ENCODE measurements at places on chromosomes 7 and 10.

GRCh38 chr7:93728292-93728691 is 153.8 kb upstream of the CALCR start:
- DNase-seq = no peak

GRCh38 chr10:118239236-118239630 is 102.9 kb downstream of the FAM204A start:
- no peak for DNase-seq

GRCh38 chr10:95861386-95861785 is 46.4 kb upstream of the CC2D2B start:
- no peak for DNase-seq

DNA sequence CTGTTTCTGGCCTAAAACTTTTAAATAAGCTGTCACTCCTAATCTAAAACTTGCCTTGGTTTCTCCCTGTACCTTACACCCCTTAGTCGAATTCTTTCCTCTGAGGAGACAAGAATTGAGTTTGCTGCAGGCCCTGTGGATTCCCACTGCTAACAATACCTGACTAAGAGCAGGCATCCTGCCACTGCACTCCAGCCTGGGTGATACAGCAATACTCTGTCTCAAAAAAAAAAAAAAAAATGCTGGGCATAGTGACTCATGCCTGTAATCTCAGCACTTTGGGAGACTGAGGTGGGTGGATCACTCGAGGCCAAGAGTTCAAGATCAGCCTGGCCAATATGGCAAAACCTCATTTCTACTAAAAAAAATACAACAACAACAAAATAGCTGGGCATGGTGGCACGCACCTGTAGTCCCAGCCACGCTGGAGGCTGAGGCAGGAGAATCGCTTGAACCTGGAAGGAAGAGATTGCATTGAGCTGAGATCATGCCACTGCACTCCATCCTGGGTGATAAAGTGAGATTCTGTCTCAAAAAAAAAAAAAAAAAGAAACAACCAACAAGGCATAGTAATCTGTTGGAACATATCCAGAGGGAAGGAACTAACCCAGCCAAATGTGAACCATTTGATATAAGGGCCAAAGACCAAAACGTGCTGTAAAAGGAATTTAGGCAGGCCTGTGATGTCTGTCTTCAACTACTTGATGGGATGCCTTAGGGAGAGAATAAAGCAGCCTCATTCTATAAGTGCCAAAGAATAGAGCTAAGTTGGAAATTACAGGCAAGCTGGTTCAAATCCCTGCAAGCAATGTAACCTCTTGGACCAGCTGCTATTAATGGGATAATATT is 732.7 kb upstream of the AUTS2 start:
- DNase-seq = no peak

GRCh38 chr7:25864943-25865751 is 286.9 kb upstream of the NFE2L3 start:
- DNase-seq = no peak
